ENCODE measurements at places on chromosomes 3 and 15. TPM values are rescaled to one million over a fixed set of nuclear protein-coding genes. Genes with fewer than 3 reads are reported as not detected.

Gene PDIA3
- total RNA-seq, result 123 TPM

Gene RGMA
- total RNA-seq, result 3.6 TPM

Gene PLA2G4E
- total RNA-seq, result not detected

Gene ARPP21
- total RNA-seq, result not detected

DNA sequence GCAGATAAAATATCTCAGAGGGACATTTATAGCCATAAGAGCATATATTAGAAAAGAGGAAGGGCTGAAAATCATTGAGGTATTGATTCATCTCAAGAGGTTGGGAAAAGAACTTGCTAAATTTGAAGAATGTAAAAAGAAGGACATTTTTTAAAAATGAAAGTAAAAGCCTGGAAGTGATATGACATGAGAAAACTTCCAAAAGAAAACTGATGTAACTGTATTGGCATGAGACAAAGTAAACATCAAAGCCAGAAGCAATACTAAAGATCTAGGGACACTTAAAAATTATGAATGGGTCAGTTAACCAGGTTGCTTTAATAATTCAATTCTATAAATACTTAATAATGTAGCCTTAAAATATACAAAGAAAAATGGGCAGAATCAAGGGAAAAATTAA lies 31.9 kb downstream of the CEP63 start:
- DNase-seq, result no peak

DNA sequence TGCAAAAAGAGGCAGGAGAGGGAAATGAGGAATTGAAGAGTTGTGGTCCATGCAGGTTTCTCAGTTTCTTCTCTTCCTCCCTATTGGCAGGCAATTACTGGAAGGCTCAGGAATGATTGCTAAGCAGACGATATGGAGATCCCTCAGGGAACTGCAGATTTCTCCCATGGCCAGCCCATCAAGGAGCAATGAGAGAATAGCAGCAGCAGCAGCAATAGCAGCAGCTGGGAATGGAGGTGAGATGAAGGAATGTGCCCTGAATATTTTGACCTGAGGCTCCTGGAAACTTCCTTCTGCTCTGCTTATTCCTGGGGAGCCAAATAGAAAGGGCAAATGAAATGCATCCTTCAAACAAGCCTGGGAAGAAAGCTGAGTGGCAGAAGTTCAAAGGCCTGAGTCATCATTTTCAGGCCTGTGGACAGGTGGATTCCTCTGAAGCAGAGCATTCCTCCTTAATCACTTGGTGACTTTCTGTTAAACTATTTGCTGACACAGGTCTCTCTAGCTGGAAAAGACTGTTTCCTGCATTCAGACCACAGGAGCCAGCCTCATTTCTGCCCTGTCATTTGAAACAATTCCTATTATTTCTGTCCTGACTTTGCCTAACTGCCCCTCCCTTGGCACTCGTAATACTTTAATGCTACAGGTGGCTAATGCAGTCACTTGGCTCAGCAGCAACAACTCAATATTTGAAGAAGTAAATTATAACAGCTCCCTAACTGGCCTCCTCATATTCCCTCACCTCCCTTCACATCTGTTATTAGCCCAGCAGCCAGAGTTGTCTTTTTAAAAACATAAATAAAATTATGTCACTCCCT lies 146.9 kb upstream of the GADL1 start:
- DNase-seq, result no peak

- no peak for DNase-seq
Observed at GRCh38 chr3:81352867-81353266, 408.6 kb downstream of the GBE1 start.

Gene LIPC
- total RNA-seq, result not detected

DNA sequence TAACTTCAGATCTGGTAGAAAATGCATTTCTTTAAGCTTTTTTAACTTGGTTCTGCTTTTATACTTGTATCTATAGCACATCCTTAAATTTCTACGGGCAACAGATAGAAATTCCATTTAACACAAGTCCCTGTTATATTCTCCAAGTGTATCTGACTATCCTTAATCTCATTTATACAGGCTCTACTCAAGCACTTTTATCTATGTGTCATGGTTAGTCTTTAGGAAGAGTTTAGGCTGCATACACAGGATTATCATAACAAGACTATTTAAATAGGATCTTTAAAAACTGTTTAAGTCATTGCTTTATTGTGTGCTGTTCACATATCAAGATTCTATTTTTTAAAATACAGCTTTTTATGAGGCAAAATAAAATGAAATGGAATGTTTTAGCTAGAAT lies 52.7 kb downstream of the SETD5 start:
- DNase-seq, result no peak

Gene GOLGA6B
- total RNA-seq, result not detected

DNA sequence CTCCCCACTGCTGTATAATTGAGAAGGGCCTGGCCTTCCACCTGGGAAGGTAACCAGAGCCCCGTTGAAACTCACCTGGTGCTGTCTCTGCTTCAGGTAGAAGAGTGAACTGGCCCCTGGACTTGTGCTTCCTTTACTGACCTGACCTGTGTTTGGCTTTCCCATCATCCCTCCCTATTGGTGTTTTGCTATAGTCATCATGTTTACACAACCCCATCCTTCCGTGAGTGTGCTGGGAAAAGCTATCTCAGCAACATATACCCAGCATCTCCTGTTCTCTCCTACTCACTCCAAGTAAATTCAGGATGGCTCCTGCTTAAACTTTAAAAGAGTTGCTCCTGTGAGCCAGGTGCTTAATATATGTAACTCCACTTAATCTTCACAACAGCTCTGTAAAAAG lies 77.2 kb upstream of the TSC22D2 start:
- DNase-seq, result no peak

DNA sequence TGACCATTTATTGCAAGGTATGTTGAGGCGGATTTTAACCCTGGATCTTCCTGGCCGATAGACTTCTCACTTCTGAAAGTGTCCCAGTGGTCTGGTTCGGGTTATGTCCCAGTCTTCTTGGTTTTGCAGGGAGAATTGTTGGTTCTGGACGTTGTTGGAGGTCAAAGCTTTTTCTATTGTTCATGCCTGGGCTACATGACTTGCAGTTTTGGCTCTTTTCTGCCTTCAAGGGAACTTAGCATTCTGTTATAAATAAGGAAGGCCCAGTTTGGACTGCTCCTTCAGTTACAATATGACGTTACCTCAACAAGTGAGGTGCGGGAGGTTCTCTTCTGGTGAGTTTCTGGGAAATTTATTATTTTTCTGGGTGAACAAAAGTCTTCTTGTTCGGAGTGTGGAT lies 614.3 kb downstream of the DIPK2A start:
- DNase-seq, result no peak

Gene STXBP5L
- total RNA-seq, result 0.96 TPM

DNA sequence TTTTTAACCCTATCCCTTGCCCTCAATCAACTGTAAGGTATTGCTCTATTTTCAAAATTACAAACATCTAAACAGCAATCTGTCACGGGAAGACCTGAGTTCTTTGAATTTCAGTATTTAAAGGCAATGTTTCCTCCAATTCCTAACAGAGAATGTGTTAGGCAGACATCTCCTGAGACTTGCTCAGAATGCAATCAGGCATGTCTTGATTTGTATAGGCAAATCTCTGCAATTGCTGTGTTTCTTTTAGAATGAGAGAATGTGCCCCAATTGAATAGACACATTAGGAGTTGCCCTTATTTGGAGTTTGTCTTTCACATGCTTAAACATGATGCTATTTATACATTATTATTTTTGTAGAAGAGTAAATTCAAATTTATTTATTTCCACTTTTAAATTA lies 205.6 kb downstream of the CADM2 start:
- no peak for DNase-seq

DNA sequence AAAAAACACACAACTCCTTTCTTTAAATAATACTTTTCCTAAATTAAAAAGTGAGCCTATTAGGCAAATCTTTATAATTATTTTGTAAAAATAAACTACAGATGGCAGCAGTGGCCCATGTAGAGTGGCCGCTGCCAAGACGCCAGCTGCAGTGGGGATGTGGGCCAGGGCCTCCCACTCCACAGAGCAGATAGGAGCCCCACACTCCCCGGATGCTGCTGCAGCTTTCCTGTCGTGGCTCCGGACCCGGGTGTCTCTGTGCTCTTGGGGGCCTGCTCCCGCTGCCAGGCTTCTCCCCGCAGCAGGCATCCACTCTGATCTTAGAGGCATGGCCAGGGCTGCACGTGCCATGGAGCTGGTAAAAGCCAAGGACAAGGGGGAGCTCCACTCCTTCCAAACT lies 67.5 kb downstream of the PROS1 start:
- no peak for DNase-seq

GRCh38 chr3:9345041-9345440 lies 17.8 kb upstream of the THUMPD3 start:
- no peak for DNase-seq
